Thoracic aorta (tissue), 2 donors: ENCODE measurements at places on chromosomes 12 and 14. TPM values are rescaled to one million over a fixed set of nuclear protein-coding genes. Genes with fewer than 3 reads are reported as not detected.

- no peak for DNase-seq
These were observed 2.5 kb downstream of the SCN8A start for GRCh38 chr12:51593539-51593938.

GRCh38 chr14:92645841-92646478, 102.5 kb downstream of the LGMN start:
- no peak for DNase-seq

DNA sequence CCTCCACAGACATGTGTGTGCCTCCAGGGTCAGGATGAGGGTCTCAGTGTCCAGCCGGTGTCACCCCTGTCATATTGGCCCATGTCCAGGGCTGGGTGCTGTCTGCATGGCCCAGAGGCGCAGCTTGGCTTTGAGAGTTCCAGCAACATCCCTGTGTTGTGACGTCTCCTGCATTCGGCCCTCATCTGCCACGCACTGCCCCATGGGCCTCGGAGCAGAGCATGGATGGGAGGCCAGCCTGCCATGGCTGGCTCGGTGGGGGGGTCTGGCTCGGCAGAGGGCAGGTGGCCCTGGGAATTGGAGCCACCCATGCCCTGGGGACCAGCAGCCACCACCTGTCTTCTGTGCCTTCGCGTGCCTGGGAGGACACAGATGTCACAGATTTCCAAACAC, 10.8 kb upstream of the TEX22 start:
- DNase-seq: no peak

- no peak for DNase-seq
These were observed 5.4 kb upstream of the PELI2 start for GRCh38 chr14:56112781-56113180.

- DNase-seq: no peak
These were observed 57.1 kb downstream of the AEBP2 start for GRCh38 chr12:19496219-19496878.

DNA sequence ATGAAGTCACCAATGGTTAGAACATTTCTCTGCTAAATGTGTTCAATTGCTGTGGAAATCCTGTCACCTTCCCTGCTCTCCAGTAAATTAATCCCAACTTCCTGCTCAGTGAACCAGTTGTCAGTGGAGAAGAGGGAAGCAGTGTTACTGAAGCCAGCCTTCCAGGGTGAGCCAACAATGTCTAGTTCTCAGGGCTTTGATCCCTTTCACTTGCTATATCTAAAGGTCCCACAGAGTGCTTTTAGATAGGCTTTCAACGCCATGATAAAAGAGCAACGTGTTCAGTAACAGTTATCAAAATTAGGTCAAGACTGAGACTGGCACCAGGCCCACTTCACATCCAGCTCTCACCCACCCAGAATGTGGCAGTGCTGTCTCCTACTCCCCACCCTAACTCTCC, 139.7 kb downstream of the KCNH5 start:
- DNase-seq: no peak

DNA sequence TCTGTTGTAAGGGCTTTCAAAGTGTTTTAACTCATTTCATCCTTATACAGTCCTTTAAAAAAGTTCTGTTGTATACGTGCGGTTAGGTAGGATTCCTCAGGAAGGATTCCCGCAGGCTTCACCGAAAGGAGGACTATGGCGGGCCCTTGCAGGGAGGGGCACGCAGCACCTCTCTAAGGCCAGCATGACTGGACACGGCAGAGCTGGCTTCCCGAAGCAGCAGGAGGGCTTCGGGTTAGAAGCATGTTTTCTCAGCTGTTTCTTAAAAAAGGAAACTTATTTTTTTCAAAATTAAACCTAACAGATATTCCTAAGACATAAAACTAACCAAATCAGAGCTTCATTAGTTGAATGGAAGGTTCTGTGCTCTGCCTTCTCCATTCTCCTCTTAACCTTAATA, 21.3 kb downstream of the IQSEC3 start:
- DNase-seq: no peak

- no peak for DNase-seq
These were observed 369.4 kb upstream of the CCDC196 start for GRCh38 chr14:66116732-66117131.

Gene DBX2
- 0.27 TPM for total RNA-seq
